Activated CD8-positive, alpha-beta memory T cell treated with anti-CD3 and anti-CD28 coated beads for 1 hour (primary cell): ENCODE measurements at places on chromosomes 6 and 20.

DNA sequence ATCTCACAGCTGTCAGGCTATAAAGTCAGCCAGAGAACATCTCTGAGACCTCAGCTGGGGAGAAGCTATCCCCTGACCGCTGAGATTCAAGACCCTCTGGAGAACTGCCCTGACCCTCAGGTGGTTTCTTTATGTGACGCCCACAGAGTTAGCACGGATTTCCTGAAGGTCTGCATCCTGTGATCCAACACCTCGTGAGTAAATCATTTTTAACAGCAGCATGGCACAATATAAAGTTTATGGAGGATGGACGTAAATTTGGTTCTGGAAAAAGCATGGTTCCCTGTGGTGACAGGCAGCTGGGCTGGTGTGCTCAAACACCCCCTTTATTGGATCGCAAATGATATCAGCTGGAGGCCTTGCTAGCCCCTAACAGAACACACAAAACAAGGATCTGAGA, 25.3 kb upstream of the TRAF3IP2 start:
- no peak for DNase-seq

DNA sequence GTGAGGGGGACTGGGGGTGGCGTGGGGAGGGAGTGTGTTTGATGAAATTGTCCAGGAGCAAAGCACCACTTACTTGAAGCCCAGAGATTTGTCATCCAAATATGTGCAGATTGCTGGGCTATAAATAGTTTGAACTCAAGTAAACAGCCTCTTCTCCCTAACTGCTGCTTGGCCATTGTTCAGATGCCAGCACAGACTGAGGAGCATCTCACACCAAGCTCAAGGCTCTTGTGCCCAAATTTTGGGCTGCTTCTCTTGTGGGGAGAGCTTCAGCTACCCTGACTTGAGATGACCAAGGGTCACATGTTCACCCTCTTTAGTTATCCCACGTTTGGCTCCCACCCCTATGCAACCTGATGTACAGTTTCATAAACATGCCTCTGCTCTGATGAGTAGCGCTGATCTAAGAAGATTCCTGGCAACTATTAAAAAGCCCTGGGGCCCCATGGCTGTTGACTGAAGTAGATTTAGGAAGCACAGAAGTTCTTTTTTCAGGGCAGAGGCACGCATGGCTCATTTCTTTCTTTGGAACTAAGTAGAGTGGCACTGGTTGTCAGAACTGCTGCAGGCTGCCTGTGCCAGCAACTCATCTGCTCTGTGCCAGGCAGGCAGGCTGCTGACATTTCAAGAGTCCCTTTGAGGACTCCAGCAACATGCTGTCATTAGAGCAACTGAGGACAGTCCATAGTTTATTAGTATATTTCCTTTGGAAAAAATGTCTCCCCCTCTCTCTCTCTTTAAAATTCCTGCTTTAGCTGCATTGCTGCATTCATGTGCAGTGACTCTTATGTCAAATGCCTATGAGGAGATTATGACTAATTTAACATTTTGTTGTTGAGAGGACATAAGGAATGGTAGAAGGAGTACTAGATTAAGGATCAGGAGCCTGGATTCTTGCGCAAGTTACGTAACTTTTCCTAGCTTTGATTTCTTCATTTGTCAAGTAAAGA, 9.6 kb upstream of the PKIG start:
- no peak for DNase-seq

DNA sequence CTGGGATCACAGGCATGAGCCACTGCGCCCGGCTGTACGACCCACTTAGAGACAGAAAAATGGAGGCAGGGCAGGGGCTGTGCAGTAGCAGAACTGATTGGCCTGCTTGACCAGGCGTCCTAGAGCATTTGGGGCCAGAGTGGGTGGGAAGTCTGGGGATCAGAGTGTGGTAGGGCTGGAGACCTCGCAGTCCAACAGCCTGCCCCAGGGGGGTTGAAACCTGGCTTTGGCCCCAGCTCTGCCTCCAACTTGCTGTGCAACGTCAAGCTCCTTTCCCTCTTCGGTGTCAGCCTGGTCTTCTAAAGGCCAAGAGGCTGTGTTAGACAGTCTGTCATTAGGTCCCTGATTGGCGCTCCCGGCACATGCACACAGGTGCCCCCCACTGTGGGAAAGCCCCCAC, 15.3 kb upstream of the SPDEF start:
- DNase-seq: no peak

- no peak for DNase-seq
Measured at GRCh38 chr20:50229156-50229607, 38.6 kb downstream of the CEBPB start.

DNA sequence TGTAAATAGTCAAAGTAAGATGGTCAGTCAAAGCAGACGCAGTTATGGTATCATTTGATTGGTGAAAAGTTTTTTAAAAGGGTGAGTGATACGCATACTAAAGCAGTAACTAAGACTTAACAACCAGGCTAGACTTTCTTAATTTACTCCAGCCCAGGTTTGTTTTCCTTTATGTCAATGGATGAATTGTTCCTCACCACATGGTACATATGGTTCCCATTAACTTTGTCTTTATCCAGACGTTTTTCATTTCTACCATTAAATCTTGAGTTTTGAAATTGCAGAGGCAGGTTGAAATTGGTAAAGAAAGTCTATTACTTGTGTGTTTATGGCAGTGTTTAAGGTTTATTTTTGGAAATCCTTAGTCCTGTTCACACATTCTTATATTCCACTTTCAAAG, 98.5 kb upstream of the SCGN start:
- no peak for DNase-seq

- DNase-seq: no peak
Measured at GRCh38 chr6:17971128-17972073, 16.0 kb downstream of the KIF13A start.

DNA sequence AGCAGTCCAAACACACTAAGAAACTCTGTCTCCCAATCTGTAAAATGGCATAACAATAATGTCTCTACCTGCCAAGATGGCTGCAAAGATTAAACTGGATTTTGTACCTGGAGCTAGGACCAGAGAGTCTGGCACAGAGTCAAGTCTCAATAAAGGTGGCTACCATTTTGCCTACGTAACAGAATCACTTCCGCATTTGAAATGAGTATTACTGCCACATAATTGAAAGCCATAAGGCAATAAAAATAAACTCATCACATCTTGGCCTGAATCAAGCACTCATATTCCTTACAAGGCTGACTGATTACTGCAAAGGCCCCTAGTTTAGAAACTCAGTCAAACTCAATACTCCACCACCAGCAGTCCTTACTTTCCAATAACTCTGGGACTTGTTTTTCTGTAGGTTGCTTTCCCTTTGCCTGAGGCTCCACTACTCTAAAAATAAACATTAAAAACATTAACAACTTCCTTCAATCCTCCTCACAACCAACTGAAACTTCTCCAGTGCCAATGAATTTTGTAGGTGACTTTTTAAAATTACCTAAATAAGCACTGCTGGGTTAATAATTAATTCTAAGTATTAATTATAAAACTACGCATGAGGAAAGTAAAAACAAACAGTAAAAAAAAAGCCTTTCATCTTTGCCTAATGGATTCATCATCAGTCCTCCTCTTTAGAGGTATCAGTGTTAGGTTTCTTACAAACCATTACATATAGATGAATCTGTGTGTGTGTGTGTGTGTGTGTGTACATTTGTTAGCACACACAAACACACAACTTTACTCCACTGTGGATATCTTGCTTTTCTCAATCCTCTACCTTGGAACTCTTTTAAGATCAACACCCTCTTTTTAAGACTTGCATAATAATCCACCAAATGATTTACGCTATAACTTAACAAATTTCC, 3.7 kb downstream of the KIF16B start:
- no peak for DNase-seq

DNA sequence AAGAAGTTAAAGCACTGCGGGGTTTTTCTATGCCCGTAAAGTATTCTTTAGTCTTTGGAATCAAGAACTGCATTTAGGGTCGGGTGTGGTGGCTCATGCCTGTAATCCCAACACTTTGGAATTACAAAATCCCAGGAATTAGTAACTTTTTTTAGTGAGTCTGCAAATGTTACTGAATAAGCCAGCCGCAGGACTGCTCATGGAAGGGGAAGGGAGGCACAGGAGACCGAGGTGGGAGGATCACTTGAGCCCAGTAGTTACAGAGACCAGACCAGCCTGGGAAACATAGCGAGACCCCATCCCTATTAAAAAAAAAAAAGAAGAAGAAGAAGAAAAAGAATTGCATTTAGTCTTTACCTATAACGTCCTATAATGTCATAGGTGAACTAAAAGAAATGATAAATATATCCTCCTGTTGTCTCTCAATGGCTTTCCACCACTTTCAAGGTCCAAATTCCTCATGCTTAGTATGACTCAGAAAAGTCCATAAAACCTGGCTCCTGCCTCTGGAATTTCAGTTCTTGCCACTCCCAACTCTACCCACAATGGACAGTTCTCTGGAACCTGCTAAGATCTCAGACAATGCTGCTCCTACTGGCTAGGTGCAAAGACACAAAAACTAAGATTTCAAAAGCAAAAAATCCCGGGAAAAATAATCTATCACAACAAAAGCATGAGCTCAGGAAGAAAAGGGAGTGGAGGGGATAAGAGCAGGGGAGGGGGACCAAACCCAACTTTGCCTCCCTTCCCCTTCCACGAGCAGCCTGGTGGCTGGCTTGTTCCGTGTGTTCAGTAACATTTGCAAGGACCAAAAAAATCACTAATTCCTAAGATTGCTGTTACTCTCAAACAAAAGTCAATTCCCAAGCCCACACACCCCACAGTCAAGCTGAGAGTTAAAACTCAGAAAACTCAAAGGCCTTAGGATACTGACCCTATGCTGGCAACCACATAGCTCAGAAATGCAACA, 39.0 kb downstream of the B4GALT5 start:
- DNase-seq: no peak

DNA sequence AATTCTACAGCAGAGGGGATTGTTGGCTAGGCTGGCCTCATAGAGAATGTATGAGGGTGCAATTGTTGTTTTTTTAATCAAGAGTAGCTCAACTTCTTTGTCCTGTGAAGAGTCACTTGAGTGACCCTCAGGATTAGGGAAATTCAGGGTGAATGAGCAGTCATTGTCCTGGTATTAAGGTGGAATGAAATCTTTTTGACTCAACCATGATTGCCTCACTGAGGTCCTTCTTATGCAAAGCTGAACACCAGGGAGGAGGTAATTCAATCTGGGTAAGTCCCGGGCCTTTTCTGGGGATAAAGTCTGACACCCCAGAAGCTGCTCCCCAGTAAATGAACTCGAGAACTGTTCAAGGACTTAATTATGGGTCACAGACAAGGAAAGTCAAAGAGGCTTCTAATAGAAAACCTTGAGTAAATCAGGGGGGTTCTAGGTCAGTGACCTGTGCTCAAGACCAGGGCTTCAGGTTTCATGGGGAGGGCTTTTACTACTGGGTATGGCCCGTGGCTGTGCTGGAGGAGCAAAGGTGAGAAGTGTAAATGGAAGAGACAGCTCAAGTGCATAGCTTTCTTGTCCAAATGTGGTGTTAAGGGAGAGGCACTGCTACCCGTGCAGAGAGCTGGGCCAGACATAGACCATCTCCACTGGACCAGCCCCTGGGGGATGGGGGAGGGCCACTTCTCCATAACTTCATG, 25.3 kb upstream of the ZBTB24 start:
- no peak for DNase-seq

GRCh38 chr6:161204866-161205557, 68.8 kb downstream of the AGPAT4 start:
- no peak for DNase-seq

- no peak for DNase-seq
Measured at GRCh38 chr6:25166955-25167748, 112.0 kb upstream of the CARMIL1 start.

DNA sequence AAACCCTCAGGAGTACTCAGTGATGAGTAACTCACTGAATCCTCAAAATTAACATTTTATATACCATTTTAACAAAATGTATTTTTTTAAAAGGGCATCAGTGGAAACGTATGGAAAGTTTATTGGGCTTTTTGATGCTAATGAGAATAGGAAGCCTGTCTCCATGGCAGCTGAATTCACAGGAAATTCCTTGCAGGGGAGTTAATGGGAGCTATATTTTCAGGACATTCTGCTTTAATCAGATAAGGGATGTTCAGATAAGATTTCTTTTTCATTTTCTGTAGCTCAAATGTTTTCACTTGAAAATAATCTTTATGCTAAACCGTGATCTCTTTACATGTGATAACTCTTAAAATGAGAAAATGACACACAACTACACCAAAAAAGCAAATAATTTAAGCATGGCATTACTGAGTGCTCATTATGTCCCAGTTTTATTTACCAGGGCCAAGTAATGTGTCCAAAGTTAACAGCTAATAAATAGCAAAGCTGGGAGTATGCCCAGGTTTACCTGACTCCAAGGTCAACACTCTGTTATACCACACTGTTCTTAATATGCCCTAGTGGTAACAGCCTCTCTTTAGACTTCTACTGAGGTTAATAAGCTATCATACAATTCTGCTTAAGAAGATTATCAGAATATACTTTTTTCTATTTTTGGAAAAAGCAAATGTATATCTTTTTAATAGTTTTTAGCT, 348.1 kb downstream of the GRIK2 start:
- no peak for DNase-seq

GRCh38 chr6:3119040-3119723, 671 bp downstream of the BPHL start:
- DNase-seq: no peak
